ENCODE measurements at places on chromosomes 3 and 15. TPM values are rescaled to one million over a fixed set of nuclear protein-coding genes. Genes with fewer than 3 reads are reported as not detected.
A peak's percentile ranks its signal among the peaks of the same experiment; 100 is the strongest.

GRCh38 chr3:192887047-192887446 lies 30.6 kb downstream of the MB21D2 start:
- H3K27ac ChIP-seq: peak overlapping the region; percentile 36
- H3K4me1 ChIP-seq: peaks cover 67% of the 10 kb centered on the region
- no peaks in the 10 kb centered on the region for H3K27me3 ChIP-seq
- no peaks in the 10 kb centered on the region for H3K36me3 ChIP-seq

DNA sequence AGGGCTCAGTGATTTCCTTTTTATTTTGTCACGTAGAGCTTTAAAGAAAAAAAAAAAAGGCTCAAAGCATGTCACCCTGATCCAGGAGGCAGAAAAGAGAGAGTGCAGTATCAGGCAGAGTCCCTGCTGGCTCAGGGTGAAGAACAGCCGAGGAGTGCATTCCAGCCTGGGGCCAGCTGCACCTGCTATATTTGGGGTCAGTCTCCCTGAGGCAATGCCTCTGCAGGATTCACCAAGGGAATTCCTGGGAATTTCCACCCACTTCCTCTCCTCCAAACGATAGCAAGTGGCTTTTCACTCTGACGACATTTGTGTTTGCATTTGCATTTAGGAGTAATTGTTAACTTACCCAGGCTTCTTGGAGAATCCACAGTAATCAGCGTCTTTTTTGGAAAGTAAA lies 202.9 kb upstream of the CTNNB1 start:
- no peak for DNase-seq
- no peak overlapping the region for H3K27ac ChIP-seq
- no peak overlapping the region for H3K4me3 ChIP-seq
- peaks cover 10% of the 10 kb centered on the region for H3K27me3 ChIP-seq

GRCh38 chr15:95988574-95988887 lies 342.0 kb upstream of the NR2F2 start:
- no peaks in the 10 kb centered on the region for H3K27me3 ChIP-seq
- H3K27ac ChIP-seq: no peak overlapping the region
- H3K4me3 ChIP-seq: no peak overlapping the region
- no peak for DNase-seq
- H3K36me3 ChIP-seq: no peaks in the 10 kb centered on the region

Gene FETUB
- polyA plus RNA-seq: 0.25 TPM
